ENCODE measurements at places on chromosomes 1 and 21. TPM values are rescaled to one million over a fixed set of nuclear protein-coding genes. Genes with fewer than 3 reads are reported as not detected.

Gene LYPD8
- not detected for total RNA-seq

Gene COL8A2
- 41.6 TPM for total RNA-seq

Gene PLA2G2F
- not detected for total RNA-seq

Gene CD52
- 2.7 TPM for total RNA-seq

Gene RHD
- not detected for total RNA-seq

Gene TMEM82
- total RNA-seq = not detected

Gene GABRD
- total RNA-seq = not detected

Gene HSF2BP
- total RNA-seq = not detected

Gene ELF3
- total RNA-seq = 0.95 TPM

DNA sequence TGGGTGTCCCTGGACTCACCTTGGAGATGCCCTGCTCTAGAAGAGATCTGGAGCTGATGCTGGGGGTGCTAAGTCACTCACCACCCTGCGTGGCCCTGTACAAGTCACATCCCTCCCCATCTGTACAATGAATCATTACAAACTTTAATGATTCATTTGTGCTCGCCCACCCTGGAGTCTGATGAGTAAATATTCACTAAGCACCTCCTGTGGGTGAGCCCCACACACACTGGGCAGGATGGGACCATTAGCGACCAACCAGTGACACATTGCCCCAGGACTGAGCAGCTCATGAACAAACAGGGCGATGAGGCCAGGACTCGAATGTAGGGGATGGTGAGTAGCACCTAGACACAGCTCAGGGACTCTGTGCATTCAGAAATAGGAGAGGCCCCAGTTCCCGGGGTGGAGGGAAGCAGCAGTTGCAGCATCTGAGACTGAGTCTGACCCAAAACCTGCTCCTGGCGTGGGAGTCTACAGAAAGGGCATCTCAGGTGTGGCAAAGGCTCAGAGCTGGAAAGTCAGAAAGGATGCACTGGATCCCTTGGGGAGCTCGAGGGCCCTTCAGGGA lies 18.1 kb upstream of the PDZK1IP1 start:
- no peaks in the 10 kb centered on the region for H3K4me1 ChIP-seq
- no peak overlapping the region for H3K4me3 ChIP-seq
- H3K36me3 ChIP-seq = no peaks in the 10 kb centered on the region

GRCh38 chr1:46406881-46407608 lies 12.9 kb downstream of the FAAH start:
- peak overlapping the region; percentile 67 for H3K4me3 ChIP-seq
- H3K36me3 ChIP-seq = no peaks in the 10 kb centered on the region
- no peak overlapping the region for H3K27ac ChIP-seq
- peaks cover 16% of the 10 kb centered on the region for H3K4me1 ChIP-seq
- H3K27me3 ChIP-seq = no peaks in the 10 kb centered on the region

DNA sequence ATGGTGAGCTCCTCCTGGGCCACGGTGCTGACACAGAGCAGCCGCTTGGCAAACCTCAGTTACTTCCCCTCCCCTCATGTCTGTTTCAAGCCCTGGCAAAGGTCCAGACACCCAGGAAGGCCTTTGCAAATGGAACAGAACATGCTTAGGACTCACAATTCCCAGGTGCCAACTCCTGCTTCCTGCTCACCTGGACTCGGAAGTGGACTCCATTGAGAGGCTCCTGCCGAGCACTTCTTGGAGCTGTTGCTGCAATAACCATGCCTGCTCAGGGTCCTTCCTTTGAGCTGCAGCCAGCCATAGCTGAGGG lies 10.7 kb downstream of the DCST2 start:
- peaks cover 3% of the 10 kb centered on the region for H3K4me1 ChIP-seq
- H3K36me3 ChIP-seq = no peaks in the 10 kb centered on the region
- no peak overlapping the region for H3K27ac ChIP-seq
- H3K27me3 ChIP-seq = no peaks in the 10 kb centered on the region

DNA sequence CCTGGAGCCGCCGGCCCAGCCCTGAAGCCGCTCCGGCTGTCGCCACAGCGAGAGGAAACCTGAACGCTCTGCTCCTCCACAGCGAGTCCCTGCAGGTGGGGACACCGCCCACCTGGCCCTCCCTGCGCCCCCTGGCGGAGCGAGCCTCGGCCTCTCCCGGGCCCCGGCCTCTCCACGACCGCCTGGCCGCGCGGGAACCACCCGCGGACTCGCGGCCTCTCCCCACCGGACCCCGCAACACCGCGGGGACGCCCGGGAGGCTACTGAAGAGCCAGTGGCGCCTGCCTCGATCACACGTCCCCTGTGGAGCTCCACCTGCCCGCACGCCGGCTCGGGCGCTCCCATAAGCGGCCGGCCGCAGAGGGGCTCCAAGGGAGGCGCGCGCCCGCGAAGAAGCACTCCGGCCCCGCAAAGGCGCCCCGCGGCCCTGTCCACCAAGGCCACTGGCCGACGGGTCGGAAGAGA lies 109.6 kb downstream of the KCNN3 start:
- peak overlapping the region; percentile 62 for H3K4me3 ChIP-seq
- H3K4me1 ChIP-seq = peaks cover 4% of the 10 kb centered on the region
- no peaks in the 10 kb centered on the region for H3K36me3 ChIP-seq
- H3K27ac ChIP-seq = no peak overlapping the region
- no peak for DNase-seq

GRCh38 chr1:150874455-150875196 lies 1.8 kb downstream of the ARNT start:
- peaks cover 16% of the 10 kb centered on the region for H3K4me1 ChIP-seq
- H3K36me3 ChIP-seq = no peaks in the 10 kb centered on the region
- peak overlapping the region; percentile 97 for H3K27ac ChIP-seq
- no peaks in the 10 kb centered on the region for H3K27me3 ChIP-seq
- no peak for DNase-seq

DNA sequence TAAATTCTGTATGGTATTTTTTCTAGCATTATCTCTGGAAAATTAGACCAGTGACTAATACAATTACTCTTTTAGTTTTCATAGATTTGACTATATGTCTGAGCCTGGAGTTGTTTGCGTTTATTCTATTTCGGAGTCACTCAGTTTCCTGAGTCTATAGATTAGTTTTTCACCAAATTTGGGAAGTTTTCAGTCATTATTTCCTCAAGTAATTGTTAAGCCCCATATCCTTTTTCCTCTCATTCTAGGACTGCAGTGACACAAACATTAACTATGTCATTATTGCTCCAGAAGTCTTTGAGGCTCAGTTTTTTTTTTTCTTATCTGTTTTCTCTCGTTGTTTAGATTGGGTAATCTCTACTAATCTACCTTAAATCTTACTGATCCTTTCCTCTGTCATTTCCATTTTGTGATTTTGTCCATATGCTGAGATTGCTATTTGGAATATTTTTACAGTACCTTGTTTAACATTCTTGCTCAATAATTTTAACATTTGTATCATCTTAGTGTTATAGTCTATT lies 886.2 kb downstream of the LTN1 start:
- H3K27ac ChIP-seq = no peak overlapping the region
- DNase-seq = no peak
- H3K4me1 ChIP-seq = peaks cover 16% of the 10 kb centered on the region
- H3K36me3 ChIP-seq = no peaks in the 10 kb centered on the region
- H3K27me3 ChIP-seq = no peaks in the 10 kb centered on the region

GRCh38 chr1:30816211-30817076 lies 58.9 kb upstream of the LAPTM5 start:
- H3K36me3 ChIP-seq = no peaks in the 10 kb centered on the region
- H3K27ac ChIP-seq = no peak overlapping the region

GRCh38 chr1:166925810-166926478 lies 49.4 kb downstream of the ILDR2 start:
- H3K4me3 ChIP-seq = no peak overlapping the region
- DNase-seq = no peak
- H3K27ac ChIP-seq = no peak overlapping the region
- H3K4me1 ChIP-seq = no peaks in the 10 kb centered on the region
- no peaks in the 10 kb centered on the region for H3K27me3 ChIP-seq

DNA sequence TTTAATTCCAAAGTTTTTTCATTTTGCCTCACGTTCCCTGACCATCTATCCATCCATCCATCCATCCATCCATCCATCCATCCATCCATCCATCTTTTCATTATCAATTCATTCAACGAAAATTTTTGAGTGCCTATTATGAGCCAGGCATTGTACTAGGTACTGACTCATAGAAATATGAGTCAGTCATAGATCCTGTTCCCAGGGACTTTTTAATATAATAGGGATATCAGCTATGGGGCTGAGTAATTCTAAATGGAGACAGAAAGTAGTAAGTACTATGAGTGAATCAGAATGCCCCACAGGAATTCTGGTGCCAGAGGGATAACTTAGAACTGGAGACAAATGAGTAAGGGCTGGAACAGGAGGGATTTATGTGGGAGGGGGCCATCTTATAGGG lies 49.8 kb upstream of the GNG12 start:
- no peak for DNase-seq
- H3K27me3 ChIP-seq = no peaks in the 10 kb centered on the region
- H3K36me3 ChIP-seq = no peaks in the 10 kb centered on the region

GRCh38 chr1:158333405-158334155 lies 2.2 kb upstream of the CD1B start:
- DNase-seq = no peak
- H3K4me3 ChIP-seq = no peak overlapping the region
- H3K27ac ChIP-seq = no peak overlapping the region
- no peaks in the 10 kb centered on the region for H3K4me1 ChIP-seq
- no peaks in the 10 kb centered on the region for H3K27me3 ChIP-seq

- no peak overlapping the region for H3K4me3 ChIP-seq
- no peak overlapping the region for H3K27ac ChIP-seq
- no peak for DNase-seq
- H3K36me3 ChIP-seq = no peaks in the 10 kb centered on the region
- H3K4me1 ChIP-seq = no peaks in the 10 kb centered on the region
Measured at GRCh38 chr1:102032534-102032933, 35.8 kb upstream of the OLFM3 start.

DNA sequence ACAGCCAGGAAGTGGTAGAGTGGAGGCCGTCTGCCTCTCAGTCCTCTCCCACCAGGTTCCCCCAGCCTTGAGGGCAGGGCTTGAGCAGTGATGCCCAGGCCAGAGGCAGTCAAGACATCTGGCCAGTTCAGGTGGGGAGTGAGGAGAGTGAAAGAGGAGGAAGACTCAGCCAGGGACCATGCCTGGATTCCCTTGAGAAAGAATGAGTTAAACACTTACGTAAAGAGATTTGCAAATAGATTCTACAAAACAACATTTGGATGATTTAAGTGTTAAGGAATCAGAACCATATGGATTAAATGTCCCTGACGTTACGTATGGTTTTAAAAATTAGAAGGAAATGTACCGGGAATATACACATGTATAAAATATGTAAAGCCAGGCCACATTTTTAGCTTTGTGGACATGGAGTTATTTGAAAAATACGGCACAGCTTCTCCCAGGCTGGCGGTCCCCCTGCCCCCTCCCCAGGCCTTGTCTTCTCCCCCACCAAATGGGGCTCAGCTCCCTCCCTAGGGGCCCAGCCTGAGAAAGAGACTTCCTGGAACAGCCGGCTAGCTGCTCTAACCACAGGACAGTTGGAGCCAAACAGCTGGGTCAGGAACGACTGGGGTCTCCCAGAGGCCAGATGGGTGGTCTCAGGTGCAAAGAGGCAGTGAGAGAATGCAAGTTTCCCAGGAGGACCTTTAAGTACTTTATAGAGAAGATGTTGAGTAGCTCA lies 188.3 kb upstream of the EDN2 start:
- H3K27ac ChIP-seq = no peak overlapping the region
- H3K36me3 ChIP-seq = no peaks in the 10 kb centered on the region
- H3K4me1 ChIP-seq = no peaks in the 10 kb centered on the region

DNA sequence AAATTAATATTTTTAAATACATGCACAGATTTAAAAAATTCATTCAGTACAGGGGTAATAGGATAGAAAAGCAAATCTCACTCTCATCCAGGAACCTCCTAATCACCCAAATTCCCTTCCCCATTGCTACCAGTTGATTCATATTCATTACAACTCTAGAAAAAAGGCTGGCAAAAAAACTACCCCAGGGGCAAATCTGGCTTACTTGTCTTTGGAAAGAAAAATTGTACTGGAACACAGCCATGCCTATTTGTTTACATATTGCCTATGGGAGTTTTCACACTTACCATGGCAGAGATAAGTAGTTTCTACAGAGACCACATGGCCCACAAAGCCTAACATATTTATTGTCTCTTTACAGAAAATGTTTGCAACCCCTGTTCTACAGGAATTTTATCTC lies 8.9 kb upstream of the RBM34 start:
- peaks cover 22% of the 10 kb centered on the region for H3K36me3 ChIP-seq
- H3K4me1 ChIP-seq = no peaks in the 10 kb centered on the region
- no peak overlapping the region for H3K27ac ChIP-seq
- no peak overlapping the region for H3K4me3 ChIP-seq
- H3K27me3 ChIP-seq = no peaks in the 10 kb centered on the region

DNA sequence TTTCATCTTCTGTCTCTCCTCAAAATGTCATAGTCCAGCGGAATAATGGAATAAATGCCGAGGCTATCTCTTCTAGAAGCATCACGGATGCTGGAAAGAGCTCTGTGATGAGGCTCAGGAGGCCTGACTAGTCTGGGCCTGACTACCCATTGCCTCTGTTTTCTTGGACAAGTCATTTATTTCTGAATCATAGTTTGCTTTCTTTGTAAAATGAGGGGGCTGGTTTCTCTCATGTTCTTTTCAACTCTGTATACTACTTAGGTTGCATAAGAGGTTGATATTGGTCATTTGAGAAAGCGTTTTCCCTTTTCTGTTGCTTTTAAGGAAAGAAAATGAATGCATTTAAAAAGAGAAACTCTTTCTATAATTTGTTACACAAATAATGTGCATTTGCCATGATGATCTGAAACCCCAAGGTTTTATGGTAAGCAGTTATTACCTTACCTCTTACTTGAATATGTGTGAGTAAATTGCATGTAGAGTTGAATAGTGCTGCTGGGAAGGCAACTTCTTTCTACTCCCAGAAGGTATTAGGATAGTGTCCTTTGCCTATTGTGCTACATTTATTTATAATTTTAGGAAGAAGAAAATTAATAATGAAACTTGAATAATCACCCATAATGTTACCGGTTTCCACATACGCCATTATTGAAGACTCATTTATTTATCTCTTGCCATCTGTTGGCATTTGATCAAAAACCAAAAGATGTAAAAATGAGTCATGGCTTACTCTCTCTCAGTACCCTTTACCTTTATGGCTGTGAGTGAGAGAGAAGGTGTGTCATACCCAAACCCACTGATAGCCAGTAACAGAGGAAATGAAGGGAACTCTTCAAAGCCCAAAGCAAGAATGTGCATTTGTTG lies 179.1 kb downstream of the FASLG start:
- no peaks in the 10 kb centered on the region for H3K27me3 ChIP-seq
- H3K4me3 ChIP-seq = no peak overlapping the region
- H3K36me3 ChIP-seq = no peaks in the 10 kb centered on the region

GRCh38 chr1:21647431-21648351 lies 21.5 kb downstream of the RAP1GAP start:
- peaks cover 8% of the 10 kb centered on the region for H3K4me1 ChIP-seq
- H3K27ac ChIP-seq = no peak overlapping the region
- H3K27me3 ChIP-seq = no peaks in the 10 kb centered on the region
- DNase-seq = no peak
